ENCODE measurements at places on chromosomes 7 and 10. TPM values are rescaled to one million over a fixed set of nuclear protein-coding genes. Genes with fewer than 3 reads are reported as not detected.
A peak's percentile ranks its signal among the peaks of the same experiment; 100 is the strongest.

- no peak for DNase-seq
- H3K4me3 ChIP-seq, result no peak overlapping the region
- H3K36me3 ChIP-seq, result no peaks in the 10 kb centered on the region
- peaks cover 6% of the 10 kb centered on the region for H3K4me1 ChIP-seq
- H3K27me3 ChIP-seq, result no peaks in the 10 kb centered on the region
These were observed 73.9 kb upstream of the ARMC3 start for GRCh38 chr10:22853906-22854447.

GRCh38 chr10:43327986-43328385 is 43.5 kb upstream of the FXYD4 start:
- DNase-seq, result no peak
- H3K27ac ChIP-seq, result no peak overlapping the region
- H3K27me3 ChIP-seq, result no peaks in the 10 kb centered on the region
- H3K4me3 ChIP-seq, result no peak overlapping the region

DNA sequence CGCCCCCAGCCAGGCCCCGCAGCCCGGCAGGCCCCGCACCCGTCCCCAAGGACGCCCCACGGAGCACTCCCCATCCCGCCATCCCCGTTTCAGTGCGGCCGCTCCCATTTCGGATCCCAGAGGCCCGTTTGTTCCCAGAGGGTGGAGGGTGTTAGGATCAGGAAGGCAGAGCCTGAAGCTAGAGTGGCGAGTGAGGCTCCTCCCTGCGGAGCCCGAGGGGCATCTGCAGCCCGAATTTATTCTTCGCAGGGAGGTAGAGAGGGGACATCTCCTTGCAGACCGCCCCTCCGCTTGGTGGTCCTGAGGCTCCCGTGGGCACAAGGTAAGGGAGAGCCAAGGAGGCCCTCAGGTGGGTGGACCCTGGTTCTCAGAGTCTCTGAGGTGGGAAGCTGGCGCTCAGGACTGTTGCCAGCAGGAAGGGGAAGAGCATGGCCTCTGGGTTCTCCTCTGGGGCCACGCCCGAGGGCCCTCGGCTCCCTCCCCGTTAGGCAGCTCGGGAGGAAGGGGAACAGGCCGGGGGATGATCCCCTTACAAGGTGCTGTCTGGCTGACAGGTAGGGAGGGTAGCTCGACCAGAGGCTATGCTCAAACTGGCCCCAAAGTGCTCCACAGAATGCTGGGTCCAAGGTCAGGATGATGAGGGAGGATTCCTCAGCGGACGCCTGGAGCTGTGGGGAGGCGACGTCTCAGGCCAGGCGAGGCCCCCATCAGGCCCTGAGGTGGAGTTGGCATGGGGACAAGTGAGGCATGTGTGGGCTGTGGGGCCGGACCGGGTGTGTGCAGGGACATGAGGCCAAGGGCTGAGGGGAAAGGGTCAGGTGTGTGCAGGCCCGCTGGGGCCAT is 17.4 kb downstream of the POLL start:
- H3K4me3 ChIP-seq, result peak overlapping the region; percentile 62
- H3K27ac ChIP-seq, result no peak overlapping the region
- H3K27me3 ChIP-seq, result peaks cover 35% of the 10 kb centered on the region
- peaks cover 18% of the 10 kb centered on the region for H3K4me1 ChIP-seq
- DNase-seq, result no peak

DNA sequence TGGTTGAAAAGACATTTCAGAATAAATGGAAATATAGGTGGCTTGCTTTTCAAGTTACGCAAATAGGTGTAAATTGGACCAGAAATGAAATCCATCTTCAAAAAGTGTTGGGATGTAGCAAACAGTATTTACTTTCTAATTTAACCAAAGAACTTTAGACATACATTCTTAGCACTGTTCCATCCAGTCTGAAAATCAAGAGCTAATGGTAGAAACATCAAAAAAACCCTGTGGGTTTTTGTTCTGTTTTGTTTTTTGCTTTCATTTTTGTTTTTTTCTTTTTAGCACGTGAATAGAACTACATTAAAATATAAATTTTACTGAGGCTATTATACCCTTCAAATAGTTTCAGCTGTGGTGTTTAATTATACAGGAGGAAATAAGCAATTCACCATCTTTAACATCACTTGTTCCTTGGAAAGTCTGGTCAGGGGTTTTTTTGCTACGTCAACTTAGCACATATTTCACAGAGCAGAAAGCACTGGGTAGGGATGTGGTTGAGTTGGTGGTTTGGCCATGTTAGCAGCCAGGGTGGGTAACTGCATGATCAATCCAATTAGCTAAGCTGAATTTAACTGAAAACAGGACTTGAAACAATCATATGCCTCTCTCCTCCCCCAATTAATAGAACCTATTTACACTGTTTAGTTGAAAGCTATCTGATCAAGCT is 275.4 kb upstream of the PFKP start:
- H3K27ac ChIP-seq, result no peak overlapping the region
- no peak overlapping the region for H3K4me3 ChIP-seq
- no peaks in the 10 kb centered on the region for H3K36me3 ChIP-seq
- H3K4me1 ChIP-seq, result peaks cover 7% of the 10 kb centered on the region
- peaks cover 14% of the 10 kb centered on the region for H3K27me3 ChIP-seq

DNA sequence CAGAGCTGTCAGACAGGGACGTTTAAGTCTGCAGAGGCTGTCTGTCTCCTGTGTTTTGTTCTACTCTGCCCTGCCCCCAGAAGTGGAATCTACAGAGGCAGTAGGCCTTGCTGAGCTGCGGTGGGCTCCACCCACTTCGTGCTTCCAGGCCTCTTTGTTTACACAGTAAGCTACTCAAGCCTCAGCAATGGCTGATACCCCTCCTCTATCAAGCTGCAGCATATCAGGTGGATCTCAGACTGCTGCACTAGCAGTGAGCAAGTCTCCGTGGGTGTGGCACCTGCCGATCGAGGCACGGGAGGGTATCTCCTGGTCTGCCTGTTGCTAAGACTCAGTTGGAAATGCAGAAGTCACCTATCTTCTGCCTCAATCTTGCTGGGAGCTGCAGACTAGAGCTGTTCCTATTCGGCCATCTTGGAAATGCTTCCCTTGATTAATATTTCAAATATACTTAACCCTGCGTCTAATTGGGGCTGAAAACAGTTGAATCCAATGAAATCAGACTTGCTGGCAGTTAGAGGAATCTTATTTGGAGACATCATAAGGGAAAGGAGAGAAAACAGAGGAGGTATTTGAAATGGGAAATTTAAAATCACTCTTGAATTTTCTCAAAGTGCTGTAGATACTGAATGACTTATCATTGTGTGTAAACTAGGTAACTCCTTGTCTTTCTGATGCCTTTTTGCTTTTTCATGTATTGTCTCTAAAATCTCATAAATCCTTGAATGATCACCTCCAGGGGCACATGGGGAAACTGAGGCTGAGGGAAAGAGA is 13.8 kb upstream of the CYP3A5 start:
- no peaks in the 10 kb centered on the region for H3K36me3 ChIP-seq
- no peak overlapping the region for H3K27ac ChIP-seq
- peak; percentile 15 for DNase-seq

- H3K4me3 ChIP-seq, result no peak overlapping the region
- no peak overlapping the region for H3K27ac ChIP-seq
- DNase-seq, result no peak
- no peaks in the 10 kb centered on the region for H3K4me1 ChIP-seq
- peaks cover 26% of the 10 kb centered on the region for H3K27me3 ChIP-seq
These were observed 7.7 kb upstream of the HTR5A start for GRCh38 chr7:155062411-155062810.

- H3K4me3 ChIP-seq, result no peak overlapping the region
- no peak for DNase-seq
These were observed 303.9 kb upstream of the KCND2 start for GRCh38 chr7:119969054-119969453.

DNA sequence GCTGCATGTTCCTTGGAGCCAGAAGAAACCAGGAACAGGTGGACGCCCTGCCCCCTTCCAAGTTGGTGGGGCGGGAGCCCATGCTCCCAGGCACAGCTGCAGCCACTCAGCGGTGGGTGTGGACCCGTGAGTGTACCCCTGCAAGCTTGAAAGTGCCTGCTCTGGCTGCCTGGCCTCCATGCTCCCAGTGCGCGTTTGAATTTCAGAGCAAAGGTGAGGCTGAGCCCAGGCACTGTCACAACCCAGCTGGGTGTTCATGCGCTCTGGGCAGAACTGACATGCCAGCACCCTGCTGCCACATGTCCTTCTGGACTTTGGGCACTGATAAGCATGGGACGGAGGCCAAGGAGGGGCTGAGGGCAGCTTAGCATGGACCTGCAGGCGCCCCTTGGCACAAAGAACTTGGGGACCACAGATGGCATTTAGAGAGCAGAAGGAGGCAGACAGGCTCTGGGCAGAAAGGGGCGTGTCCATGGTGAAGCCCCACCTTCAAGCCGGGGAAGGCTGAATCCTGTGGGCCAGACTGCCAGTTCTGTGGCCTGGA is 402.0 kb upstream of the NRG3 start:
- H3K36me3 ChIP-seq, result no peaks in the 10 kb centered on the region
- no peak overlapping the region for H3K27ac ChIP-seq
- DNase-seq, result no peak
- H3K4me1 ChIP-seq, result no peaks in the 10 kb centered on the region
- no peak overlapping the region for H3K4me3 ChIP-seq

GRCh38 chr7:150967349-150967748 is 10.8 kb downstream of the KCNH2 start:
- no peak overlapping the region for H3K27ac ChIP-seq
- no peaks in the 10 kb centered on the region for H3K27me3 ChIP-seq
- H3K36me3 ChIP-seq, result no peaks in the 10 kb centered on the region
- no peak overlapping the region for H3K4me3 ChIP-seq
- no peak for DNase-seq

The PLPP4 gene
- not detected for total RNA-seq

- H3K27ac ChIP-seq, result no peak overlapping the region
- no peak overlapping the region for H3K4me3 ChIP-seq
- DNase-seq, result no peak
- no peaks in the 10 kb centered on the region for H3K36me3 ChIP-seq
- H3K27me3 ChIP-seq, result no peaks in the 10 kb centered on the region
These were observed 105.3 kb upstream of the FAM20C start for GRCh38 chr7:87047-87446.

GRCh38 chr7:105839266-105839665 is 37.1 kb downstream of the ATXN7L1 start:
- no peak overlapping the region for H3K4me3 ChIP-seq
- no peak for DNase-seq
- H3K27ac ChIP-seq, result no peak overlapping the region
- H3K27me3 ChIP-seq, result no peaks in the 10 kb centered on the region
- H3K36me3 ChIP-seq, result peaks cover under 1% of the 10 kb centered on the region

- H3K4me1 ChIP-seq, result no peaks in the 10 kb centered on the region
- peaks cover 2% of the 10 kb centered on the region for H3K36me3 ChIP-seq
- peaks cover 10% of the 10 kb centered on the region for H3K27me3 ChIP-seq
- H3K4me3 ChIP-seq, result no peak overlapping the region
- no peak overlapping the region for H3K27ac ChIP-seq
- DNase-seq, result no peak
These were observed 99.1 kb downstream of the UNCX start for GRCh38 chr7:1331561-1332467.

- DNase-seq, result no peak
- H3K4me1 ChIP-seq, result no peaks in the 10 kb centered on the region
- peaks cover 39% of the 10 kb centered on the region for H3K27me3 ChIP-seq
- no peaks in the 10 kb centered on the region for H3K36me3 ChIP-seq
- no peak overlapping the region for H3K27ac ChIP-seq
- H3K4me3 ChIP-seq, result no peak overlapping the region
These were observed 10.0 kb upstream of the TSPAN12 start for GRCh38 chr7:120867932-120868331.

- no peak overlapping the region for H3K4me3 ChIP-seq
- H3K27me3 ChIP-seq, result no peaks in the 10 kb centered on the region
These were observed 49.9 kb upstream of the ZRANB1 start for GRCh38 chr10:124892031-124892430.

The CAMK1D gene
- 16.3 TPM for total RNA-seq

GRCh38 chr10:37588299-37588698 is 269.1 kb downstream of the ZNF248 start:
- H3K4me1 ChIP-seq, result no peaks in the 10 kb centered on the region
- DNase-seq, result no peak
- no peaks in the 10 kb centered on the region for H3K36me3 ChIP-seq

The ZNF727 gene
- total RNA-seq, result 1.1 TPM

DNA sequence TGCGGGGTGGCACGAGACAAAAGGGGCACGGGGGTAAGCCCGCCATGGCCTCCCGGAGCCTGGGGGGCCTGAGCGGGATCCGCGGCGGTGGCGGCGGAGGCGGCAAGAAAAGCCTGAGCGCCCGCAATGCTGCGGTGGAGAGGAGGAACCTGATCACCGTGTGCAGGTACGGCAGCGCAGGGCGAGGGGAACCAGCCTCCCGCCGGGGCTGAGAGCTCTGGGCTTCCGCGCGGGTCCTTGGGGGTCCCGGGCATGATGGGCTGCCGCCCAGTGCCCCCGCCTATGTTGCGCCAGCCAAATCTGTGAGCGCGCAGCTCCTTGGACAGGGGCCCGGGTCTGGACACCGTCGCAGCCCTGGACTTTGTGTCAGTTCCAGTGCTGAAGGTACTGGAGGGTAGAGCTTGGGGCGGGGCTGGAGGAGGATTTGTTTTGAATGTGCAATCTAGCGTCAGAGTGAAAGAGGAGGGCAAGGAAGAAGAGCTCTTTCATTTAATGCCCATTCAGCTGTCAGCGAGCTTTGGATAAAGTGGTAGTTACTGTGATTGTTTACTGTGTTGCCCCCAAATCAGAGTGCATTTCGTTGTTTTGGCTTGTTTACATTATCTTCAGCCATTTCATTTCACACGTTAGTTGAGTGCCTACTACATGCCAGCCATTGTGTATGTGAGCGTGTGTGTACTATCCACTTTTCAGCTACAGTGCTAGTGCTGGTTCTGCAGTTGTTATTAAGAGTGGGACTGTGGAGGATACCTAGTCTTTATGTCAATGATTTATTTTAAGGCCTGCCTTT is 777 bp downstream of the RUNDC3B start:
- no peaks in the 10 kb centered on the region for H3K36me3 ChIP-seq
- H3K4me1 ChIP-seq, result peaks cover 10% of the 10 kb centered on the region
- no peak overlapping the region for H3K27ac ChIP-seq
- peaks cover 10% of the 10 kb centered on the region for H3K27me3 ChIP-seq

The MYL10 gene
- not detected for total RNA-seq

The HACD1 gene
- 1.7 TPM for total RNA-seq

The FMC1 gene
- total RNA-seq, result 1.7 TPM

DNA sequence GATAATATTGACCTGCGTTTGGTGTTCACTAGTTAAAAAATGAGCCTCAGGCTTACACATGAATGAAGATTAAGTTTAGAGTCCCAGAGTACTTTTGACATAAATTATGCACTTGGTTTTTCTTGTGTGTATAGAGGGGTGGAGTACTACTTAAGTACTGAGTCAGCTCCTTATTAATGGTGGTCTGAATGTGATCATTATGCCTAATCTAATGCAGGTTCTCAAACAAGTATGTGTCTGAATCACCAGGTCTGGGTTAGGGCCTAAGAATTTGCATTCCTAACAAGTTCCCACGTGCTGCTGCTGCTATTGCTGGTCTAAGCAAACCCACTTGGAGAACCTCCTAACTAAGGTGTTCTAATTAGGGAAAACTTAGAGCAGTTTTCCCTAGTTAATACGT is 30.7 kb upstream of the STOX1 start:
- peaks cover 14% of the 10 kb centered on the region for H3K36me3 ChIP-seq
- no peak overlapping the region for H3K4me3 ChIP-seq
- no peaks in the 10 kb centered on the region for H3K27me3 ChIP-seq
- H3K27ac ChIP-seq, result no peak overlapping the region
- no peak for DNase-seq

GRCh38 chr7:91557789-91558404 is 293.7 kb downstream of the FZD1 start:
- no peak overlapping the region for H3K4me3 ChIP-seq
- no peaks in the 10 kb centered on the region for H3K36me3 ChIP-seq
- H3K27me3 ChIP-seq, result no peaks in the 10 kb centered on the region
- no peak for DNase-seq
- H3K4me1 ChIP-seq, result no peaks in the 10 kb centered on the region
